ENCODE measurements at places on chromosomes 6 and 20. TPM values are rescaled to one million over a fixed set of nuclear protein-coding genes. Genes with fewer than 3 reads are reported as not detected.

ELOVL2 gene
- total RNA-seq = not detected

SRSF6 gene
- total RNA-seq = 43.2 TPM

SERINC1 gene
- 60.7 TPM for total RNA-seq

VGLL2 gene
- not detected for total RNA-seq

CLPSL2 gene
- not detected for total RNA-seq

SRMS gene
- 0.35 TPM for total RNA-seq

Data from airway epithelial cell (primary cell).